ENCODE measurements at places on chromosomes 2 and 18.

DNA sequence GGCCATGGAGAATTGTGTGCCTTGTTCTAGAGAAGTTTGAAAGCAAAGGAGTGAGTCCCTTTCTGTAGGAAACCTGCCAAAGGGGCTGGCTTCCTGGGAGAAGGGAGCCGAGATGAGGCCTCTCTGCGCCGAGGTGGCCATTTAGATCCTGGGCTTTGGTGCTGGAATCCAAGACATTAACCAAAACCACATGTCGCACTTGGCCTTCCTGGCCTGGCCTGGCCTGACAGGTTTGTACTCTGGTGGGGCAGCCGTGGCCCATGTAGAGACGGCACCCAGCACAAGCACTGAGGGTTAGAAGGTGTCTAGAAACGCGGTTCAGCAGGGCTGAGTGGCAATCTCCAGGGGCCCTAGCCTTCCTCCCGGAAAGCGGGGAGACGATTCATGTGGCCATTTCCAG, 7.1 kb downstream of the CNNM3 start:
- no peak for DNase-seq

- DNase-seq: no peak
Observed at GRCh38 chr2:239165206-239165831, 235.5 kb downstream of the HDAC4 start.

DNA sequence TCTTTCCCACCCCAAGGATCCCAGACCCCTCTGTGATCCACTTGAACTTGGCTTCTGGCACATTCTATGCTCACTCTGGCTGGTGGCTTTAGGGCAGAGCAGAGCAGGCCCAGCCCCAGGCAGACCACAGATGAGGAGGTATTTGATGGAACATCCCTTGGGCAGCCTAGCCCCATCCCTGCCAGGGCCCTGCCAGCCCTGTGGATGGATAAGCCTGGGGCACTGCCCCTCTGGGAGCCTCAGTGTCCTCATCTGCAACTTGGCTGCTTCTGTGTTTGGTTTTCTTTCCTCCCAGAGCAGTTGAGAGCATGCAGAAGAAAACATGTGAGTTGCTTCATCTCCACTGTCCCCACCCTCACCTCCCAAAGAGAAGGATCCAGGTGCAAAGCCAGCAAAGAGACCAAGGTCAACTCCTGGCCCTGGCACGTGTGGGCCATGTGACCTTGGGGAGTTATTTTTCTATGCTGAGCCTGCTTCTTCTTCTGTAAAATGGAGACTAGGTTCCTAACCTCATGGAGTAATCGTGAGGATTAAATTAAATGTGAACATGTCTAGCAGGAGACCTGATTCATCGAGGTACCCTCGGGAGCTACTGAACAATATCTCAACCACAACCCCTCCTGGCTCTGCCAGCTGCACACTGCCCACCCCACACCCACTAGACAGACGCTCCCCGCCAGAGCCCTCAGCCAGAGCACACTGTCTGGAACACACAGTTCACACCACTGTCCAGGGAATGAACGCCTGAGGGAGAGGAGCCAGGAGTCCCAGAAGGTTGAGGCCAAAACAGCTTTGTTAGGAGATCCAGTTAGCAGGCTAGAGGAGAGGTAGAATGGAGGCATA, 14.6 kb upstream of the TNS1 start:
- DNase-seq: no peak

GRCh38 chr18:45232061-45232460, 383.2 kb upstream of the SLC14A2 start:
- no peak for DNase-seq

Data from T-helper 1 cell (primary cell).